ENCODE measurements at places on chromosomes 5 and 9.

GRCh38 chr9:660227-660626 is 181.3 kb upstream of the DMRT1 start:
- DNase-seq, result no peak

GRCh38 chr5:172089298-172090117 is 83.1 kb upstream of the FBXW11 start:
- no peak for DNase-seq

GRCh38 chr5:143025971-143026370 is 255.8 kb downstream of the ARHGAP26 start:
- DNase-seq, result no peak

- no peak for DNase-seq
Measured at GRCh38 chr9:34463098-34463900, 4.7 kb downstream of the DNAI1 start.

DNA sequence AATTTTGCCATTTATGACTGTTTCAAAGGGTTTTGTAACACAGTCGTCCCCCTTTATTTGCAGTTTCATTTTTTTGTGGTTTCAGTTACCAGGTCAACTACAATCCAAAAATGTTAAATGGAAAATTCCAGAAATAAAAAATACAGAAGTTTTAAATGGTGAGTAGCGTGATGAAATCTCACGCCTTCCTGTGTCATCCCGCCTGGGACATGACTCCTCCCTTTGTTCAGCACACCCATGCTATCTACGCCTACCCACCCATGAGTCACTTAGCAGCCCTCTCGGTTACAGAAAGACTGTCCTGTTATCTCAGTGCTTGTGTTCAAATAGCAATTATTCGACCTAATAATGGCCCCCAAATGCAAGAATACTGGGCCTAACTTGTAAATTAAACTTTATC is 765.3 kb upstream of the ADAMTS16 start:
- no peak for DNase-seq

DNA sequence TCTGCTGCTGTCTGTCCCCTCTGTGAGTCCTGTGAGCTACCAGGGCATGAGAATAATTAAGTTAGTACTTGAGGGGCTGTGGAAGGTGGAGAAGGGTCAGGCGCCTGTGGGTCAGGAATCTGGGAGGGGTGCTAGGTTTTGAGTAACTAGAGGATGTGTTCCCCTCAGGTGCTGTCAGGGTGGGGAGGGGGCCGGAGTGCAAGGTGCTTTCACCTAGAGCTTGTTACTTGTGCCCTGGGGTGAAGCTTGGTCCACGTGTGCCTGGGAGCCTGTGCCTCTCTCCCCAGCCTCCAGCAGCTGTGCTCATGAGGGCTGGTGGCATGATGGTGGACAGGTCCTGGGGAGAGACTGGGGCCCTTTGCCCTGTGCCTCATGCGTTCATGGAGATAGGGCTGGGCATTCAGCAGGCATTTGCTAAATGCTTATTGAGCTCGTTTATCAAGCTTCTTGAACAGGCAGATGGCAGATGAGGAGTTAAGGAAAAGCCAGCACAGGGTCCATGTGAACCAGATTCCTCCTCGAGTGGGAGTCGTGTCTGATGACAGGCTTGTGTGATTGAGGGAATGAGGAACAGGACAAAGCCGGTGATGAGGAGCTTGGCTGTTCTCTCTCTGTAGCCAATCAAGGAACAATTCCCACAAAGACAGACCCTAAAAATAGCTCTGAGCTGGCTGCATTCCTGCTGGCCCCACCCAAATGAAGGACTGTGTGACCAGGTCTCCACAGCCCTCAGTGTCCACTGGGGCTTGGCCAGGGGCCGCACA is 40.9 kb downstream of the CACNA1B start:
- DNase-seq, result no peak
